ENCODE measurements at places on chromosomes 4 and X.

- DNase-seq: no peak
These were observed 320.1 kb upstream of the NDST4 start for GRCh38 chr4:115433491-115433890.

- DNase-seq: no peak
These were observed 53.6 kb downstream of the CORIN start for GRCh38 chr4:47784222-47784621.

GRCh38 chr4:155559915-155560314 lies 106.7 kb upstream of the GUCY1A1 start:
- DNase-seq: no peak

DNA sequence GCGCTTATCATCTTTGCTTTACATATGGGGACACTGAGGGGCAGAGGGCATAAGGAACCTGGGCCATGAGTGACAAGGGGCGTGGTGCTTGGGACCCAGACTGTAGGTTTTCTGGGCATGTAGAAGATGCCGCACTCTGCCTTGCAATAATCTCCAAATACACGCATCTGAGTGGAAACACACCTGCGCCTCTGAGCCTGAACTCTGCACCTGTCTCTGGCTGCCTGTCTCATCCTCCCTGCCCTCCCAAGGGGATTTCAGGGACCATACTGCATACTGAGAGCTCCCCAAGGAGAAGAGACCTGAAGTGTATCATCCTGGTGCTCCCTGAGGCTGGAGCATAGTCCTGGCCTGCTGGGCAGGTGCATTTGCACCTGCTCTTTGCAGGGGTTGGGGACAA lies 34.7 kb upstream of the ASMTL start:
- DNase-seq: no peak

GRCh38 chr4:67983333-67983732 lies 20.0 kb upstream of the TMPRSS11A start:
- no peak for DNase-seq

DNA sequence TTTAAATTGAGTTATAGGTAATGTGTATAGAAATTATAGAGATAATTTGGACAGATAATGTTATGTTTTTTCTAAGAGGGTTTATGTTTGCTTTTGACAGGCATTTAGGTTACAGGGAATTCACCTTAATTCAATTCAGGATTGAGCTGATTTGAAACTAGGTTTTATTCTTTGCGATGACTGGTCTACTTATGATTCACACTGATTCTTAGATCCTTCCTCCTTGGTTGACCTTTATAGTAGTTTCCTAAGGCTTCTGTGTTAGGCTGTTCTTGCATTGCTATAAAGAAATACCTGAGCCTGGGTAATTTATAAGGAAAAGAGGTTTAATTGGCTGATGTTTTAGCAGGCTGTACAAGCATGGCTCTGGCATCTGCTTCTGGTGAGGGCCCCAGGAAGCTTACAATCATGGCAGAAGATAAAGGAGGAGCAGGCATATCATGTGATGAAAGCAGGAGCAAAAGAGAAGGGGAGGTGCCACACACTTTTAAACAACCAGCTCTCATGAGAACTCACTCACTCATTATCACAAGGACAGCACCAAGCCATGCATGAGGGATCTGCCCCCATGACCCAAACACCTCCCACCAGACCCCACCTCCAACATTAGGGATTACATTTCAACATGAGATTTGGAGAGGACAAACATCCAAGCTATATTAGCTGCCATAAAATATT lies 155.0 kb upstream of the SFRP2 start:
- DNase-seq: no peak

DNA sequence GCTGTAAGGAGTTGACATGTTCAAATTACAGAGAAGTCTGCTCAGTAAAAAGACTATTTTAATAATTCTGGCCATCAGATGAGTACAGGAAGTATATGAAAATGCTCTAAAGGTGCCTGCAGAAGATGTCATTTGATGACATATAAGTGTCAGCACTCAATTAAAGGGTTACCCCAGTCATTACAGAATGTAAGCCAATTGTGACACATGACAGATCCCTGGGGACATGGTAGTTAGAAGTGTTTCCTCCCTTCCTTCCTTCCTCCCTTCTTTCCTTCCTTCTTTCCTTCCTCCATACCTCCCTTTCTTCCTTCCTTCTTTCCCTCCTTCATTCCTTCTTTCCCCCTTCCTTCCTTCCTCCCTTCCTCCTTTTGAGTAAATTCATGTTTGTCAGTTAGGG lies 453.0 kb downstream of the RAPGEF2 start:
- no peak for DNase-seq

GRCh38 chrX:51760657-51761056 lies 17.4 kb downstream of the GSPT2 start:
- DNase-seq: no peak

GRCh38 chrX:130497531-130497930 lies 95.7 kb downstream of the RBMX2 start:
- no peak for DNase-seq

DNA sequence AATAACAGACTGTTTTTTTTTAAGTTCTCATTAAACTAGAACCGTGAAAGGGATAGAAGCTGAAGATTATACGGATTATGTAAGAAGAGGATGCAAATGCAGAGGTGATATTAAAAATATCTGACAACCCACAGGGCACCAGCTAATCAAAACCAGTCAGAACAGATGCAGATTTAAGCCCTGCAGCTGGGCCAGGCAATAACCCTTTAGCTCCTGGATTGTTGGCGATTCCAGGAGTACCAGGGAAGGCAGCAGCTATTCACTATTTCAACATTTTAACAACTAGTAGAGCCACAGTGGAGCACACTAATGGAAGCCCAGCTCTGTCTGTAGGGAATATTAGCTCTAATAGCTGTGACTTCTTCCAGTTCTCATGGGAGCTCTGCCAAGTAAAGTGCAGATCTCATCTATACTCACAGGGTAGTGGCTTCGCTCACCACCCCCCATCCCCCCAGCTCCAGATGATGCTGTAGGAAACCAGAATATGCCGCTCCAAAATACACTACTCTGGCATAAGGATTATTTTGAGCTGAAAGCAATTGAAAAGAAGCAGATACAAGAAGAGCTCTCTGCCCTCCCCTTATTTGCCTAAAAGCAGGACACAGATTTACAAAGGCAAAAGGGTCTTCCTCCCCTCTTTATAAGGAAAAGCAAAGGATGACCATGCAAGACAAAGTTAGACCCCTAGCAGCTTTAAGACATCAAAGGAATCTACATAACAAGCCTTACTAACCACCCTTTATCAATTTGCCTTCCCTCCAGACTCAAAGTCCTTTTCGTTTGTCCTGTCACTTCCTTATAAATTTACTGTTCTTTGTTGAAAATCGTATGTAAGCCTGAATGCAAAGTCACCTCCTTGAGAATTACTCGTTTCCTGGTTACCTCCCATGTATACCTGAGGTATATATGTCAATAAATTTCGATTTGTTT lies 13.7 kb downstream of the SCD5 start:
- peak; percentile 73 for DNase-seq

DNA sequence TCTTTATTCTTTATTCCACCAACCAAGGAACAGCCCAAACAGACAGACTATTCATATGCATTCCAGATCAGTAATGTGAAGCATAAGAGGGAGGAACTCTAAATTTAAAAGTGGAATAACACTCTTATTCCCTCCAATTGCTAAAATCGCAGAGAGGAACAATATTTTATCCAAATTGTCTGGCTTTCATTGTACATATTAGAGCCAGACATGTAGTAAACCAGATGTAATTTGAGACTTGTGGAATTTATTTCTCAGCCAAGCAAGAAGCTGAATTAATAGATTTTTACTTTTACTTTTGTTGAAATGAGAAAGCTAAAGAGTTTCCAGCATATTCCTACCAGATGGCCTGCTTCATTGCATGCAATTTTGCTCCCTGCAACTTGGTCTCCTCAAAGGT lies 674.6 kb upstream of the SLIT2 start:
- DNase-seq: no peak

- DNase-seq: peak; percentile 70
These were observed 219.6 kb downstream of the PTTG2 start for GRCh38 chr4:38179690-38180377.

Measured in EL (cell line).